Breast epithelium (tissue), 4 donors: ENCODE measurements at places on chromosomes 5 and 9.
A peak's percentile ranks its signal among the peaks of the same experiment; 100 is the strongest.

DNA sequence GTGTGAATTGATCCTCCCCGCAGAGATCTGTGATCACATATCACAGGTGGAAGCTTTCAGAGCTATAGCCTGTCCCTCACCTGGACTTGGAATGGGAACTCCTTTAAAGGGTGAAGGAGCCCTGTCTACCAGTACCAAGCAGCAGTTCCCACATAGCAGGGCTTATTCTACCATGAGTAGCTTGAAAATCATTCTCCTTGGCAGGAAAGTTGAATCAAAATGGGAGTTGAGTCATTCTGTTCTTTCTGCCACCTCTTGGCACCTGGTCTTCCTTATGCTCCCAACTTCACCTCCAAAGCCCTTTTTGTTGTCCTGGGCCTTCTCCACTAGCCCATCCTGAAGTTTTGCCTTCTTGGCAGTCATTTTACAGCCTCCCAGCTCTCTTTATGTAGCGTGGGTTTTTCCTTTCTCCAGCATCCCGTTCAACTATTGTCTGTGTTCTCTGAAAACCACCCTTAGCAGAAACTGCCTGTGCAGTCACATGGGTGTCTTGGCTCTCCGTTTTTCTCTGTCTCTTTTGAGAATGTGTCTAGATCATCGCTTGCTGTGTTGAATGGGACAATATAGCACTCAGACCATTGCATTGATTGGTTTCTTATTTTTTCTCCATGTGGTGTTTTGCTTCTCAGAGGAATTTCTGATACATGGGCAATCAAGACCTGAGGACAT, 222.2 kb downstream of the AOPEP start:
- H3K27me3 ChIP-seq, result no peaks in the 10 kb centered on the region
- no peak overlapping the region for H3K4me3 ChIP-seq
- DNase-seq, result no peak

- no peaks in the 10 kb centered on the region for H3K27me3 ChIP-seq
- no peaks in the 10 kb centered on the region for H3K4me1 ChIP-seq
- H3K4me3 ChIP-seq, result no peak overlapping the region
- no peak for DNase-seq
These were observed 13.3 kb downstream of the SLC25A46 start for GRCh38 chr5:110751902-110752762.

DNA sequence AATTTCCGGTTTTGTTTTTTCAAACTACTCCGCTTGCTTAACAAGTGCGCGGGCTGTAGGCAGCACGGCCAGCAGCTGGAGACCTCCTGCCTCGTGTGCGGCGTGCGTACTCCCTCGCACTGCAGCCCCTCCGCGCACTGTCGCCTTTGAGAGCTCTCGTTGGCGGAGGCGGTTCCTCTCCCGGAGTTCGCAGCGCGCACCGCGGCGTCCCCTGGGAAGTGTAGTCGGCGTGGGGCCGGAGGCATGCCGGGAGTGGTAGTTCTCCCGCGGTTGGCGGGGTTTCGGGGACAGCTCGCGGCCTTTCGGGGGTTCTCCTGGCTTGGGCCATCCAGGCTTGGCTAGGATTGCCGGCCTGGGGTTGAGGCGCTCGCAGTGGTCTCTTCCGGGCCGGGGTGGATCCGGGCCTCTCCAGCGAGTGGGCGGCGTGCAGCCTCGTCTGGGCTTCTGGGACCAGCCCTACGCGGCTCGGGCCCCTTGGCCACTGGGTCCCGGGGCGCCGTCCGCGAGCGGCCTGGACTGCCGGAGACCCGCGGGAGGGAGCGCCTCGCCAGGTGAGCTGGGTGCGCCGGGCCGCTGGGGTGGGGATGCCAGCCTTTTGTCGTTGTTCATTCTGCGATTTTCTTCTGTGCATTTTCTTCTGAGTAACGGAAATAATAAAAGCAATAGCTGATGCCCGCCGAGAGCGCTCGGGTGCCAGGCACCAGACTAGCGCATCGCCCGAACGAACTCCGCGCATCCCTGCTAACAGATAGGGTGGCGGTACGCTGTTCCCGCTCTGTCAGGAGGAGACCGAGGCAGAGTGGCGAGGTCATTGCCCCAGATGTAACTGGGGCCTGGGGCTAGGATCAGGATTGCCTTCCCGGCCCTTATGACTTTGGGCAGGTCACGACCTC, at the start of gene ZNF354C:
TSS of gene ZNF354C (plus strand) at position 258 of the 893 bp plus-strand sequence. CDS start 1,696 bp downstream, outside the sequence.
- peak; percentile 61 for DNase-seq
- H3K4me3 ChIP-seq, result peak within 1 kb of the TSS; percentile 89
- peak within 1 kb of the TSS; percentile 73 for H3K27ac ChIP-seq
- peaks cover 5% of the 10 kb centered on the region for H3K27me3 ChIP-seq
- H3K4me1 ChIP-seq, result peaks cover 9% of the 10 kb centered on the region
- H3K36me3 ChIP-seq, result no peaks in the 10 kb centered on the region

GRCh38 chr5:32932241-32932935, 221.3 kb downstream of the NPR3 start:
- no peak for DNase-seq
- no peak overlapping the region for H3K4me3 ChIP-seq

DNA sequence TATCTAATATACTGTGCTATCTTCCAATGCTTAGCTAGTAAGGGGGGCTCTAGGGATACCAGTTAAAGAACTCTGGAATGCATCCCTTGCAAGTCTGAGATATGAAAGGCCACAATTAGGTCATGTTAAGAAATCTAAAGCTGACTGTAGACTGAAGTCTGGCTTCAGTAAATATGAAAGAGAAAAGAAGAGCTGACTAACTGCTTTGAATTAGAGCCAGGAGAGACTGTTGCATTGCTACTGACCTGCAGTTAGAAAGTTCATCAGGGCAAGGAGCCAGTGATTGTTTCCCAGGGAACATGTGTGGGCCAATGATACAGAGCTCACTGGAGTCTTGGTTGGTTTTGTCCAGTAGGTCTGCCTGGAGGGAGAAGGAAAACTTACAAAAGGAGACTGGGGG, 472.1 kb upstream of the TNC start:
- H3K36me3 ChIP-seq, result no peaks in the 10 kb centered on the region
- no peaks in the 10 kb centered on the region for H3K27me3 ChIP-seq
- H3K4me1 ChIP-seq, result no peaks in the 10 kb centered on the region
- no peak overlapping the region for H3K4me3 ChIP-seq
- no peak overlapping the region for H3K27ac ChIP-seq

- H3K4me1 ChIP-seq, result no peaks in the 10 kb centered on the region
- H3K4me3 ChIP-seq, result no peak overlapping the region
- H3K27ac ChIP-seq, result no peak overlapping the region
- H3K36me3 ChIP-seq, result no peaks in the 10 kb centered on the region
These were observed 180.4 kb downstream of the DAB2IP start for GRCh38 chr9:121831869-121832268.

GRCh38 chr9:89622933-89623861, 18.4 kb downstream of the GADD45G start:
- no peaks in the 10 kb centered on the region for H3K36me3 ChIP-seq
- H3K4me3 ChIP-seq, result no peak overlapping the region
- H3K4me1 ChIP-seq, result no peaks in the 10 kb centered on the region
- H3K27ac ChIP-seq, result no peak overlapping the region
- H3K27me3 ChIP-seq, result no peaks in the 10 kb centered on the region

GRCh38 chr9:96294159-96294545, 7.8 kb downstream of the HSD17B3 start:
- H3K27ac ChIP-seq, result no peak overlapping the region
- DNase-seq, result no peak
- no peaks in the 10 kb centered on the region for H3K4me1 ChIP-seq
- H3K36me3 ChIP-seq, result no peaks in the 10 kb centered on the region

DNA sequence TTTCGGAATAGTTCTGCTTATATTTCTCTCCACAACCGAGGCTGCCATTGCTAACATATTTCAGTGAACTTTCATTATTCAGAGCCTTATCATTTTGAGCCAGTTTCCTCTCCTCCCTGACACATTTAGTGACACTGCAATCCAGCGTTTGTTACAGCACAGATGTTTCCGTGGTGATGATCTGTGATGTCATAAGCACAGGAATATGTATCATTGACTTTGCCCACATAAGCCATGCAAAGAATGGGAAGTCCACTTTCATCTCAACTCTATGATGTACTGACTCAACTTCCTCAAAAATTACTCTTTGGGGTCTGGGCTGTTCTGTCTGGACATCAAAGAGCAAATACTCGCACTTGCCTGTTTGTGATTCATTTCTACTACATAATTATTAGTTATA, 291.8 kb downstream of the EBF1 start:
- DNase-seq, result no peak
- H3K27me3 ChIP-seq, result no peaks in the 10 kb centered on the region
- no peaks in the 10 kb centered on the region for H3K4me1 ChIP-seq
